ENCODE measurements at places on chromosomes 2 and 18.

- no peak for DNase-seq
These were observed 12.0 kb downstream of the TCF4 start for GRCh38 chr18:55576001-55576400.

- DNase-seq: no peak
These were observed 22.8 kb downstream of the CRACDL start for GRCh38 chr2:98912957-98913915.

GRCh38 chr2:157782057-157782845 lies 93.9 kb downstream of the ACVR1 start:
- DNase-seq: no peak

DNA sequence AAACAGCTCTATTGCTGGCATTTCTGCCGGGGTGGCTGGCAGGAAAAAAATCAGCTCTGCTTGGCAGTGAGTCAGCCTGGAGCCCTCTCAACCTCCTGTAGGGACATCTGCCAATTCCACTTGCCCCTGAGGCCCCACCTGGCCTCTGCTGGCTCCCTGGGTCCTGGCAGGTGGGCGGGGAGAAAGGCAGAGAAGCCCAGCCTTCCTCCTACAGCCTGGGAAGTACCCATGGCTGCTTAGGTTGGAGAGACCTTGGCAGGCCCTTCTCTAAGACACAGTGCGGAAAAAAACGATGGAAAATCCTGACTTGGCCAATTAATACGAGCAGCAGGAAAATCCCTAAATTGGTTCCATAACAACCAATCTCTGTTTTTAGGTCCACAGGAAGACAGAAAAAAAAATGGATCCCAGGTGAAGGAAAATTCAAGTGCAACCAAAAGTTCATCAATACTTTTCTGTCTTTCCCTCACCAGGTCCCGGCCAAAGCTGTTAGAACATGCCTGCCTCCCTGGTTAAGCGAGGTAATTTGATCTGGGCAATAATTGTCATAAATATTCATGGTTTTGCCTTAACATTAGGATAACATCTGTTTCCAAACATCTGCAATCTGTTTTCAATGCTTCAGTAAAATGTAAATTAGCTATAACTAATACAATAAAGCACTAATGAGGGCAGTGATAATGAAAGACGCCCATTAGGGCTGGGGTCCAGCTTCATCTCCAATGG lies 245.9 kb downstream of the TFCP2L1 start:
- DNase-seq: no peak

DNA sequence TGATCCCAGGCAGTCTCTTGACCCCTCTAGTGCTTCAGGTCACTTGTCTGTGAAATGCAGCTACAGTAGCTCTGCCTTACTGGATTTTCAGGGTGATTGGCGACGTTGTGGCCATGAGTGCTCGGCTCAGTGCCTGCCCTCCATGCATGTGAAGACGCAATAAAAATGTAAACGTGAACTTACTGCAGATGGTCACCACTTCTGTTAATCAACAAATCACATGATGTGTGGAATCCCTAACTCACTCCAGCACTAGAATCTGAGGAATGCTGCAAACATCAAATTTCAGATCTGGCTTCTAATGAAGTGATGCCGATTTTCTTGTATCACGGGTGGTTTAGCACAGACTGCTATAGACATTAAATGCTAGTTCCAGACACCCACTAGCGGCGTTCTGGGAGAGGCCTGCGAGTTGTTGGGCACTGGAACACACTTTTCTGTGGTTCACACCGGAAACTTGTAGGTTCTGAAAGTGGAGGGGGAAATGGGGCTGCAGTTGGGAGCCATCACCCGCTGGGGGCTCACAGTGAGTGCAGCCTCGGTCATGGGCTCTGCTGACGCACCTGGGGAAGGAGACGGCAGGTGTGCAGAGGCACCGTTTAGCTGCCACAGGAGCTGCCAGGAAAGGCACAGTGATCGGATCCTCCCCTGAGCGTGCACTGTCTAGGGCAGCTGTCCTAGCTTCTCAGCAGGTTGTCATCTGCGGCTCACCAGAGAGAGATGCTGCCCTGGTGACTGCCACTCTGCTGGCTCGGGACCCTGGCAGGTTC lies 6.5 kb downstream of the CNDP1 start:
- no peak for DNase-seq

GRCh38 chr2:217999595-217999959 lies 3.2 kb downstream of the TNS1 start:
- no peak for DNase-seq

DNA sequence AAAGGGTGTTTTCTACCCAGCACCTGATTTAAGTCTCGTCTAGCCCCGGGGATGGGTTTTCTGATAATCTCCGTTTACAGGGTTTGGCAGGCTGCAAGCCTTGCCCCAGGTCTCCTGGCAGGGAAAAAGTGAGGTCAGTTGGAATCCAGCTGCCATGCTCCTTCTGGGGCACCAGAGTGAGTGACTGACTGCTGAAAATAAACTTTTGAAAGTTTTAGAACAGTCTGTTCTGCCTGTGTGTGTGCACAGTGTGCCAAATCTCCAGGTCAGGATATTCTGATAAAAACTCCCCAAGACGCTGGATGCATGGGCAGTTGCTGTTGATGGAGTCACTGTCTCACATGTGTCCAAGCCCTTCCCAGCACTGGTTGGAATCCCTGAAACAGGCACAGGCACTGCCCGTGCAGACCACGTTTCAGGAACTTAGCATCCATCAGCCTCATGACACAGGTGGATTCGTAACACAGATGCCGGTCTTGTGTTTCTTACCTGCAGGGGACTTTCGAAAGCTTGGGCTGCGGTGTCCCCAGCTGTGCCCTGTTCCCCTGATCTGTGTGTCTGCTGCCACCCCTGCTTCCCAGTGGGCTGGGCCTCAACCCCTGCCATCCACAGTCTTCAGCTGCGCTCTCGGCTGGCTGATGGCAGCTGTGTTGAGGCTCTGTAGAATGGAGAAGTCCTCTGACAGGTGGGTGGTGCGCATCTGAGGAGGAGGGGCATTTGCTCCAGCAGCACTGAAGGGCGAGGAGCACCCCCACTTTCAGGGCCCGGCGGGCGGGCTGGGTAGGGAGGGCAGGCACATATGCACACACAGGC lies 65.0 kb downstream of the SH3RF3 start:
- no peak for DNase-seq

DNA sequence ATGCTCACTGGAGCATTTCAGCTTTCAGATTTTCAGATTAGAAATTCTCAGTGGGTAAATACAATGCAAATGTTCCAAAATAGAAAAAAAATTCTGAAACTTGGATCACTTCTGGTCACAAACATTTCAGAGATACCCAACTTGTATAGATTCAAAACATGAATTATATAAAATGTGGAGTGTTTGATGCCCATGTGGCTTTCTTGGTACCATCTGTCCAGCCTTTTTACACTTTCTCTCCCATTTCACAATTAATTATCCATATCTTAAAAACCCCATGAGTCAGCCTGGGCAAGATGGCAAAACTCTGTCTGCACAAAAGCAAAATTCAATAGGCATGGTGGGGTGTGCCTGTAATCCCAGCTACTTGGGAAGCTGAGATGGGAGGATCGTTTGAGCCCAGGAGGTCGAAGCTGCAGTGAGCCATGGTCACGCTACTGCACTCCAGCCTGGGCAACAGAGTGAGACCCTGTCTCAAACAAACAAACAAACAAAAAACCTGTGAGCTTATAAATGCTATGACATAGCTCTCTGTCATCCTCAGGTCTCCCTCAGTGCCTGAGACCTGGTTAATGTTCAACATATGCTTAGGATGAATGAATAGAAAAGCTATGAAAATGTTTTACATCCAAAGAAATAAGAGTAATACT lies 146.3 kb upstream of the TTC39C start:
- DNase-seq: no peak
